Kidney epithelial cell (primary cell): ENCODE measurements at places on chromosomes 1 and 21.

- DNase-seq = no peak
These were observed 502.8 kb downstream of the SMYD3 start for GRCh38 chr1:246004301-246004700.

GRCh38 chr21:45531393-45532215 lies 10.6 kb downstream of the SLC19A1 start:
- no peak for DNase-seq

GRCh38 chr1:84502927-84503326 lies 3.3 kb upstream of the SPATA1 start:
- no peak for DNase-seq

- no peak for DNase-seq
These were observed 23.9 kb downstream of the PIK3CD start for GRCh38 chr1:9675393-9675792.

DNA sequence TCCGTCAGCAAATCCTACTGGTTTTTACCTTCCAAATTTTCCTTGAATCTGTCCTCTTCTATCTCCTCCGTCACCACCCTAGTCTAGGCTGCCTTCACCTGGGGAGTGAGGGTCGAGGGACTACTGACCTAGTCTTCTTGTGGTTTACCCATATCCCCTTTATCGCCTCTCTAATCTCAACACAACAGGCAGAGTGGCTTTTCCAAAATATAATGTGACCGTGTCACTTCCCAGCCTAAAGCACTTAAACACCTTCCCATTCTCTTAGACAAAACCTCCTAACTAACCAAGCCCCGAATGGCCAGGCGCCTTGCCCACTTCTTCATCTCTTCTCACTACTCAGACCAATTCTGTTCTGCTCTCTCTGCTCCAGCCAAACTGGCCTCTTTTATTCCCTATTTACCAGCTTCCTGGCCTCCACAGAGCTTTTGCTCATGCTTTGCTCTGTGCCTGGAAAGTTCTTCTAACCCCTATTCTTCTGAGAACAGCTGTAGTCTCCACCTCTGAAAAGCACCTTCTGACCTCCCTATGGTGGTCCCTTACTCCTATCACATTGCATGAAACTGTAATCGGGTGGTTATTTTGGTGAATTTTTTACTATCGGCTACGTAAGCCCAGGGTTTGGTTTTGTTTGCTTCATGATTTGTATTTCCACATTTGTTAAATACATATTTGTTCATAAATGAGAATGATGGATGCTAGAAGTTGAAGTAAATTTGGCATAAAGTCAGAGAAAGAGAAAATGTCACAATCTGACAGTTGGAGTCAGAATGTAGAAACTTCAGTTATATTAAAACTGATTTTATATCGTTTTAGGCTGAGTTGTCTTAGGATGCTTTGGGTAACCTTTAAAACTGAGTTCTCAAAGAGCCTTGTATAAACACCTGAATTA lies 1.2 kb upstream of the NBPF1 start:
- no peak for DNase-seq

DNA sequence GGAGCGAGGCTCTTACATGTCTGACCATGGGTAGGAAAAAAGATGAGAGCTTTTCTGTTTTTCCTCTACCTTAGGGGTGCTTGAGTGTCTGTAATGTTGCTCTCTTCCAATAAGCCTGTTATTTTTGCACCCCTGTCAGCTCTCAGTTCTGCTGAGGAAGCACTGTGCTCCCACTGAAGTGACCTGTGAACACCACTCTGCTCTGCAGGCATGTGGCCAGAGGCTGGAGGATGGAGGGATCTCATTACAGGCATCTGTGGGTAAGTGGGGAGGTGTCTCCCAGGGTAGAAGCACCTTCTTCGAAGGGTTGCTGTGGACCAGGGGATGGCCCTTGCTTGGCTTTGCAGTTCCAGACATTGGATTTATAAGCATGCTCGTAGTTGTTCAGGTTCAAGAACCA lies 56.8 kb upstream of the RBM15 start:
- no peak for DNase-seq

- DNase-seq = peak; percentile 16
These were observed 1046.2 kb downstream of the BRINP3 start for GRCh38 chr1:189431447-189431846.

- DNase-seq = no peak
These were observed 20.4 kb upstream of the UBXN10 start for GRCh38 chr1:20165522-20165951.

DNA sequence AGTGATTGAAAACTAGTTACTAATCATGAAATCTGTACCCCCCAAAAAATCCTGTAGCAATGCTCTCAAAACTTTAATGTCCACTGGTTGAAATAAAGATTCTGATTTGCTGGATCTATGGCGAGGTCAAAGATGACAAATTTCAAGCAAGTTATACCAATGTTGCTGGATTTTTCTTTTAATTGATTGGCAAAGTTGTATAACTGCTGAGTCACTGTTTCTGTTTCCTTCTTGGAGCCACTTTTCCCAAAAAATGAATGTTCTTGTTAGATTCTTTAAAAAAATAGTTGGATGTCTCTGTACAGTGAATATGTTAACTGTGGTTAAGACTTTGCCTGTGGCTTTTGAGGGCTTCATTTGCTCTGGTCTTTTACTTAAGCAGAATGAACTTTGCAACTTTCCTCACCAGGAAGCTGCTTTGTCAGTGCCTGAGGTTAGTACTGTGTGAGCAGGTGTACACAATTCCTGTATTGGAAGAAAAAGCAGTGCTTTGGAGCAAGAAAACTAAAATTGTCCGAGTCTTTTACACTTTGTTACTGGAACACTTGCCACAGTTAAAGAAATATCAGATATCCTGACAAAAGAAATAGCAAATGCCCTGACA lies 1211.9 kb downstream of the MRPL39 start:
- DNase-seq = no peak

DNA sequence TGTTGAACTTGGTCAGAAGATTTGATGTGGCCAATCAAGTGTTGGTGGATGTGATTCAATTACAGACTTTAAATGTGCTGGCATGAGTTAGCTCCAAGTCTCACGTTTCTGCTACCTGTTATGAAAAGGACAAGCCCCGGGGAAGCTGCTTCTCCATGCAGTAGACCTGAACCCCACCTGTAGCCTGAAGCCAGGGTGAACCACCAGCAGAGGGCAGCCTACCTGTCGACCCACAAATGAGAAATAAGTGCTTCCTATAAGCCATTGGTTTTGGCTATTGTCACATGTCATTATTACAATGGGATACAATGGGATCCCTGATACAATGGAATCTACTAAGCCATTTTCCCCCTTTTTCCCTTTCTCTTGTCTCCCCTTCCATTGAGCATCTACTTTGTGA lies 230.2 kb downstream of the PRDM2 start:
- DNase-seq = no peak

GRCh38 chr1:168179438-168180147 lies 831 bp downstream of the TIPRL start:
- no peak for DNase-seq

- peak; percentile 84 for DNase-seq
These were observed at the start of gene DDI2 for GRCh38 chr1:15617173-15618076. DDI2 (plus strand) TSS chr1:15617458; CDS start chr1:15617671, 213 bp downstream.

DNA sequence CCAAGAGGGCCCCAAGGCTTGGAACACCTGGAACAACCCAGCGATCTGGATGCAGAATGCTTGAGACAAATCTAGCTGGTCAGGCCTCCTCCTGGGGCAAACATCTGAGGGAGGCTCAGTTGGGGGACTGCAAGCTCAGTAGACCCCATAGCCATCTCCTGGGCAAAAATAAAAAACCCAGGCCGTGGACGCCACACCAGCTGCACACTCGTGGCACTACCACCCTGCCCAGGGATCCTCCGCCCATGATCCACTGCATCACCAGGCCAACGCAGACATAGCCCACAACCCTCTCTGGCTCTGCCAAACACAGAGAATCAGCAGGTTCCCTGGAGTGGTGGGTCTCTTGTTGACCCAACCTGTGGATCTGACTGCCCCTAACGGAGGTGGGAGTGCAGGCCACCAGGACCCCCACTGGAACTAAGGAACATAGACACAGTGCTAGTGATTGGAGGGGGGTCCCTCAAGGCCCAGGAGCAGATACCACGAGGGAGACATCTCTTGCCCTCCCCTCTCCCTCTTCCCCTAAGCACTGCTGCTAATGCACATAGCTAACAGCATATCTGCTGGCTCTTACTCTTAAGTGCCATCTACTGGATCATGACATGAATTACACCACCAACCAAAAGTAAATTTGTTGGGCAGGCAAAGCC lies 147.2 kb downstream of the CHD1L start:
- no peak for DNase-seq

DNA sequence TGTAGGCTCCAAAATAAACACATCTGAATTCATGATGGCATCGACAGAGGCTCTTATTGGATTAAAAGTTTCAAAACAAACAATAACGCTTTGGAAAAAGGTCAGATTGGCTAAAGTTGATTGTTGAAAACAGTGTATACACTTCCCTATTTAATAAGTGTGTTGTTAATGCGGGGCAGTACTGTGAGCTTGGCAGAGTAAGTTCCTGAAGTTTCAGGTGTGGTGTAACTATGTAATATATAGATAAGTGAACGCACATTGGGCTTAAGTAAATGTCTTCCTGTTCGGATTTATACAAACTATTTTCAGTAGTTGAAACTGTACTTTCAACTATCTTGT lies 810 bp downstream of the ZBTB37 start:
- no peak for DNase-seq

- no peak for DNase-seq
These were observed 19.7 kb downstream of the GPSM2 start for GRCh38 chr1:108896146-108897145.

DNA sequence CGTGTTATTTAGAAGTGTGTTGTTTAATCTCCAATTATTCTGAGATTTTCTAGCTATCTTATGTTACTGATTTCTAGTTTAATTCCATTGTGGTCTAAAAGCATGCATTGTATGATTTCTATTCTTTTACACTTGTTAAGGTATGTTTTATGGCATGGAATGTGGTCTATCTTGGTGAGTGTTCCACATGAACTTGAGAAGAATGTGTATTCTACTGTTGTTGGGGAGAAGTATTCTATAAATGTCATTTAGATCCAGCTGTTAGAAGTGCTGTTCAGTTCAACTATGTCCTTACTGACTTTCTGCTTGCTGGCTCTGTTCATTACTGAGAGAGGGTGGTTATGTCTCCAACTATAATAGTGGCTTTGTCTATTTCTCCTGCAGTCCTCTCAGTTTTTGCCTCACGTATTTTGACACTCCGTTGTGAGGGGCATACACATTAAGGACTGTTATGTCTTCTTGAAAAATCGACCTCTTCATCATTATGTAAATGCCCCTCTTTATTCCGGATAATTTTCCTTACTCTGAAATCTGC lies 12.0 kb upstream of the PLA2G5 start:
- no peak for DNase-seq

DNA sequence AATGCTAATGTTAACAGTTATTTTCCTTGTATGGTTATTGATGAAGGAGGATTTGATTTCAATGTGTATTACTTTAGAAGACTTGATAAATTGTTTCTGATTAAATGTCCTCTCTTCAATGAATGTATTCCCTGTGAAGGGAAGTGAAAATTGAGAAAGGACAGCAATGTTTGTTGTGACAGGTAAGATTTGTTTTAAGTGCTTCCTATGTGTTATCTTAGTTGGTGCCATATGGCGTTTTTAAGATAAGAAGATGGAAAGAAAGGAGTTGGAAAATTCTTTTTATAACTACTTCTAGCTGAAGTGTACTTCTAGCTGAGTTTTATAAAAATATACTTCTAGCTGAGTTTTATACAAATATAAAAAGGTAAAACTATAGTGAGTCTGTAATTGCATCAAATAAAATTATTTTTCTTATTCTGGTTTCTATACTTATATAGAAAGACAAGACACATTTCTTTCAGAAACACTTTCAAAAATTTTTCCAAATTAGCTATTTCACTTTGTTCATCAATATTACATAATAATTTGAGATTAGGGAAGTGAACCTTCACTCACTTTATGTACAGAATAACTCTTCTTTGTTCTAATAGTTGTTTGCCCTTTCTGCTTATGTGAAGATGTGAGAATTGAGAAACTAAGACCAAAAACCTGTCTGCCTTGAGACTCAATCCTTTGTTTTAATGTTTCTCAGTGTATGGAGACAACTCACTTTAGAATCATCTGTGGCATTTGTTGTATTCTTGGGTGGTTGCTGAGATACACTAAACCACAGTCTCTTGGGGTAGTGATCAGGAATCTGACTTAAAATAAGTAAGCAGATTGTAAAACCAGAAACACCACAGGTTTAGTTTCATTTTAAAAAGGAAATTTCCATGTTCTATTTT lies 382.9 kb upstream of the B3GALT2 start:
- DNase-seq = peak; percentile 77
